ENCODE measurements at places on chromosomes 5 and 9.
A peak's percentile ranks its signal among the peaks of the same experiment; 100 is the strongest.

DNA sequence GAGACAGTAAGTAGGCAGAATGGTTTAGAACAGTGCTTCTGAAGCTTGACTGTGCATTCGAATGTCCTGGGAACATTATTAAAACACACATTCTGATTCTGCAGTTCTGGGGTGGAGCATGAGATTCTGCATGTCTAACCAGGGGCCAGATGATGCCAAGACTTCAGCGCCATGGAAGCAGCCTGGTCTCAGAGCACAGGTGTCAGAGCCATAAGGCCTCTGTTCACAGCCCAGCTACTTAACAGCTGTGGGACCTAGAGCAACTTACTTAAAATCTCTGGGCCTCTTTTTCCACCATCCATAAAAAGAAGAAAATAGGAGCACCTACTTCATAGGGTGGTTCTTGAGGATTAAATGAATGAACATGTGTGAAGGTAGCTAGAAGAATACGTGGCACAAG lies 84.0 kb downstream of the GNAQ start:
- DNase-seq = no peak

- no peak for DNase-seq
Measured at GRCh38 chr9:124068251-124068650, 56.7 kb downstream of the LHX2 start.

- no peak for DNase-seq
Measured at GRCh38 chr5:25285136-25285535, 640.4 kb upstream of the CDH10 start.

GRCh38 chr5:126516133-126516532 lies 78.9 kb downstream of the ALDH7A1 start:
- no peak for DNase-seq

GRCh38 chr5:80555099-80555498 lies 15.0 kb downstream of the ANKRD34B start:
- no peak for DNase-seq

GRCh38 chr5:151153766-151154272 lies 3.8 kb downstream of the ANXA6 start:
- DNase-seq = no peak

- DNase-seq = peak; percentile 37
Measured at GRCh38 chr5:79069488-79070349, at the start of the genes BHMT2 and DMGDH. Gene BHMT2, plus strand, starts transcription at chr5:79069767. Its CDS starts 16 bp downstream, at chr5:79069783. Gene DMGDH, minus strand, starts transcription at chr5:79069674. Its CDS starts 54 bp downstream, at chr5:79069620.

DNA sequence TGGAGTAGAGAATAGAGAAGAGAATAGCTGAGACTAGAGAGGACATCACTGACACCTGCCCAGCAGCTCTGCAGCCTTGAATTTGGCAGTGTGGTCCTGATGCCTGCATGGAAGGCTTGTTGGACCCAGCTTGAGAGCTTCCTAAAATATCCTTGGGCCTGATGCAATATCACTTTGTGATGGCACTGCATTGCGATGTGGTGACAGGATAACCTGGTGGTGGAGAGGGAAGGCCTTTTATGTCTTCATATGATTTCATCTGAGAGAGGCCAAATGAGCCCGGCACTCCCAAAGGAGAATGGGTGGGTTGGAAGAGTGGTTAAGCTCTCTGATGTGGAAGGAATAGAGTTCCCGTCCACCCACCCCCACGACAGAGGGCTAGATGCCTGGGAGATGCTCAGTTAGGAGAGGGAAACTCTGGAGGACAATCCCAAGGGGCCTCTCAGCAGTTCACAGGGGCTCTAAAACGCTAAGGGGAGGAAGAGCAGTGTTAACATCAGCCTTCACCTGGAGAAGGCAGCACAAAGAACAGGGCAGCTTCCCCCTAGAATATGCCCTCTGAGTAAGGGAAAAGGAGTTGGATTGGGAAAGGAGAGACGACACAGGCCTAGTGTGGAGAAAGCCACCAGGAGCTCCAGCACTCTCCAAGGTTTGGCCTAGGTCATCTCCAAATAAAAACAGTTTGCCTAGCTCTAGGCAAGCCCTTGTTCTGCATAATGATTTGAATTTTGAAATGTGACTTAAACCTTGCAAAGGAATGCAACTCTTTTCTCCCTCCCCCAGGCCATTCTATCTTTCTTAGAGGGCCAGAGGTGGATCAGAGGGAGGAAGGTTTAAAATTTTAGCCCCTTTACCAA lies 99.8 kb upstream of the SSBP2 start:
- no peak for DNase-seq

DNA sequence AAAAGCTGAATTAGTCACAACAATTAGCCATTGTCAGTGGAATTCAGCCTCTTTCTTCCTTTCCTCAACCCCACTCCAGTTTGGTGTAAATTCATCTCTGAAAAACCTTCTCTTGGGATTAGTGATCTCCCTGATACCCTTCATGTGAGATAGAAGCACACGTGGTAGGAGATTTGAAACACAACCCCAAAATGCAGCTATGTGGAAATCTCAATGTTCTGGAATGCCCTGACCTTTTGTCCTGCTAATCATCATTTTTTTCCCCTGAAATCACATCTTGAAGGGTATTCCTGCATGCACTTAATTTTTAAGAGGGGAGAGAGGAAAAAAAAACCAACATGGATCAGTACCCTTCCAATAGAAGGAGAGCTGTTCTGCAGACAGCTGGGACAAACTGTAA lies 612.6 kb downstream of the EBF1 start:
- DNase-seq = no peak

DNA sequence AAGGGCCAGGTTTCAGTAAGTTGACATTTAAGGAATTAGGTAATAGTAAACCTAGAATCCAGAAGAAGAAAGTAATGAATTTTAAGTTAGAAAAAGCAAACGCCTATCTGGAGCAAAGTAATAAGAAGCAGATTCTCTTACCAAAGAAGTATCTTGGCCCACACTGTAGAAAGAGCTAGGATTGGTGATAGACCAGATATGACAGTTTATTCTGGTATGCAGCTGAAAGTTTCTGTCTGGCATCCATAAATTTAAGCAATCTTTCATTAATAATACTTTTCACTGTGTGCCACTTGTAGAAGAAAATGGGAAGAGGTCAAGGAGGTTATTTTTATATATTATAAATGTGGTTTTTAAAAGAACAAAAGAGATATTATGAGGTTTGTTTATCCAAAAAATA lies 3.0 kb downstream of the RECK start:
- DNase-seq = no peak

DNA sequence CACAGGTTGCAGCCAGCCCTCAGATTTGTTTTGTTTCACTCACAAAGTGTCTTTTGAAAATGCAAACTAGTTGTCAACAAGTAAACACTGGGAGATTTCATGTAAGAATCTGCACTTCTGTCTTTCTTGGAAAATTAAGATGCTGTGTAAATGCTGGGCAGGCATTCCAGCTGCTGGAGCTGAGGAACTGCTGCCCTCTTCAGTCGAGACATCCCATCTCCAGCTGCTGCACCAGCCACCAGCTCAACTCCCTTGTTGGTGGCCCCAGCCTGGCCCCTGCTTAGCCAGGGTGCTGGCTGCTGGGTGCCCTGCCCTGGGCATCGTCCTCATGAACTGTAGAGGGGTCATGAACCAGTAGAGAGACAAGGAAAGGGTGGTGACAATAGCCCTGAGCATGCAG lies 33.1 kb upstream of the AFAP1L1 start:
- no peak for DNase-seq

DNA sequence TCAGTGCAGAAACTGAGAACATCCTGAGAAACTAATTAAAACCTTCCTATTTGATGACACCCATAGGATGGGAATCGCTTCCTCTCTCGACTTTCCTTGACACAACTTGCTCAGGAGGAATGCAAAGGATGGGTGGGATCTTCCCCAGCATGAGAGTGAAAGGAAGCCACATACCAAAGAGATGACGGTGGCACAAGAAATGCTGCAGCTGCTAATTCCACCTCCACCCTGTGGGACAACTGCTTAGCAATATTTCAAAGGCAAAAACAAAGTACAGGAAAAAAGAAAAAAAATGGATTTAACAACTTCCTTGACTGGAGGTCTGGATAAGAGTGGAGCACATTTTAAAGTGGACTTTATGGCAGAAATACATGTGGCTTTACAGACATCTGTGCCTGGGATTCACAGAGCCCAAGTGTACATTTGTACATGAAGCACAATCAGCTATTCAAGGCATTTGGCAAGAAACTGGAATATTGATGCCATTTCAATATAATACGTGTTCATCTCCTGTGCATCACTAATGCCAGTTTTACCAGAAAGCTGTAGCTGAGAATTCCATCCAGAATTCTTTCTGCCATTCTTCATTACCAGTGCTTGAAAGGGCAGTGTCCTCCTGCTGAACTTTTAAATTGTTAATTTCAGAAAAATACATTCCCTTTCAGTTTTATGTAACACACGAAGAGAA lies 359.2 kb upstream of the ACTBL2 start:
- no peak for DNase-seq

- DNase-seq = no peak
Measured at GRCh38 chr5:91016322-91016721, 366.8 kb downstream of the ARRDC3 start.

DNA sequence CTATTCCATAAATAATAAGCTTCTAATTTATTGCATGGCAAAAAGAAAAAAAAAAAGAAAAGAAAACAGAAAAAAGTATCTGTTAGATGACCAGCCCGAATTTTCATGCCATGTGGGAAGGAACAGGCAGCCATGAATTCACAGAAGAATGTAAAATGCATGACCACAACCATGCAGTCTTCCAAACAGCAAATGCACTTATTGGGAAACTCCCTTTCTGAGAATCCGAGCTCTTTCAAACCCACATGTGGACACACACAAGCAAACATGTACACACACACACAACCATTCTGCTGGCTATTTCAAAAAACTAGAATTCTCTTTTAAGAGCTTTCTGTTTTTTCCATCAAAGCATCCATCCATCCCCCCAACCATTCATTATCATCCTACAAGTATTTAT lies 236.1 kb downstream of the DNAH5 start:
- DNase-seq = no peak

GRCh38 chr9:87378676-87379075 lies 119.0 kb upstream of the DAPK1 start:
- no peak for DNase-seq

DNA sequence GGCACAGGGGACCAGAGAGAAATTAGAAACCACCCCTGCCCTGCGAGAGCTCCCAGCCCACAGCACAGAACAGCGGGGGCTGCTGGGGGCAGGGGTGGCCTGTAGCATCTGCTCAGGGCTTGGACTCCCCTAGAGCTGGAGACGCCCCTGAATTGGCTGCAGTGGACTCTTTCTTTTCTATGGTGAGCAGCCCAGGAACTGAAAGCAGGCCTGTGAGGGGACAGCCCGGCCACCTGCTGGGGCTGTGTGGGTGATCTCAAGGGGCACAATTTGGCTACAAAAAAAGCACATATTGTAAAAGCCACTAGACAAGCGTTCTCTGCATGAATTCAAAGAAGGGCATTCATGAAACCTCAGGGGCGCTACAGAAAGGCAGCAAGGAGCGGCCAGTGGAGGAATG lies 57.5 kb upstream of the ICE1 start:
- no peak for DNase-seq

DNA sequence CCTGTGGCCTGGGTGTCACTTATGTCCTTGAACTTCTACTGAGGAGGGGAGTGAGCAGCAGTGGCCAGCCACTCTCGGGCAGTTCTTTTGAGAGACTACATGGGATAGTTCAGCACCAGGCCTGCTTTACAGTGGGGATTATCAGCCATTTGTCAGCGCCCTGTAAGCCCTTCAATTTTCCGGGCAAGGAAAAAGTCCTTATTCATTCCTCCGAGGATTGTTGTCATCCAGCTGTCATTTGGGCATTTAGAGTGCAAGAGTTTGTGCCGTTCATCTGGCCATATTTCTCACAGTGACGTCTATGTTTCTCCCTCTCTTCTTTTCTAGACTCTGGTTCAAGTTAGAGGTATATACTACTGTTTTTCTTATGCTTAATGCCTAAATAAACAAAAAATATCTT lies 172.8 kb downstream of the TLE4 start:
- no peak for DNase-seq

GRCh38 chr5:16600397-16600796 lies 16.4 kb downstream of the RETREG1 start:
- peak; percentile 37 for DNase-seq

- no peak for DNase-seq
Measured at GRCh38 chr5:152978141-152978835, 512.2 kb upstream of the GRIA1 start.

DNA sequence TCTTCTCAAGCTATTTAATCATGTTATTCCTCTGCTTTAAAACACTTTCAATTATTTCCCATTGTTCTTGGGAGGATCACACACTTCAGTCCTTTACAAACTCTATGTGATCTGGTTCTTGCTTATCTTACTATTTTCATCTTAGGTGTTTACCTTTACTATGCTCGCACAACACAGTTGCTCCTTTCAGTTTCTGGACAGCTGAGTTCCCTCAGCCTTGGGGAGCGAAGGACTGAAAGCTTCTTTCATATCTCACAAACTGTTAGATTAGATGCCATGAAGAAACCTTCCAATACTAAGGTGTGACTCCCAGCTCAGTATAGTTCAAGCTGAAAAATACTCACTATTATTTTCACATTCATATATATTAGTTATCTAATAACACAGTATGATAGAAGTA lies 117.9 kb downstream of the CDC42SE2 start:
- DNase-seq = no peak

DNA sequence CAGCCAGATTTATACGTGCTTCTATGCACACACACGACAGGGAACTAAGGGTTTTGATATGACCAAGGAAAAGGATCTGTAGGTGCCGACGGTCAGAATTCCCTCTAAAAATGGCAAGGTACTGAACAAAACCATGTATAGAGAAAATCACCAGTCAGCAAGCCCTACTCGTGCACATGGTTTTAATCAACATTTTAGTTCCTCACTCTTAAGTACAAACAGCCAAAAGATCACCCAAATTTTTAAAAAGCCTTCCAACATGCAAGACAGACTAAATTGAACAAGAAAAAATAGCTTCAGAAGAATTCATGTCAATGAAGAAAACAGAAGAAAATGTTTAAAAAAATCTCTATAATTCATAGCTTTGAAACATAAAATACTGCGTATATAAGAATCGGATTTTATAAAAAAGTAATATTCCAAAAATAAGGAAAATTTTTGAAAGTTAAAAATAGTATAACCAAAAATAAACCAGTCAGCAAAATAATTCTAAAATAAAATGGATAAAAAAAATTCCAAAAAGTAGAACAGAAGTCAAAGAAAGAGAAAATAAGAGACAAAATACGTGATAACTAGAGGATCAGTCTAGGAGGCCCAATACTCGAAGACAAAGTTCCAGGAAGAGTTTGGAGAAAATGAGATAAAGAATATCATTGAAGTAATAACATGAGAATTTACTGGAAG lies 43.0 kb upstream of the KCNV2 start:
- DNase-seq = no peak

- no peak for DNase-seq
Measured at GRCh38 chr9:72313507-72313906, 51.5 kb downstream of the ZFAND5 start.

- DNase-seq = peak; percentile 32
Measured at GRCh38 chr9:111038331-111039230, at the start of gene LPAR1. Gene LPAR1, minus strand, starts transcription at chr9:111038470. Its CDS starts 66,353 bp downstream, at chr9:110972117.

DNA sequence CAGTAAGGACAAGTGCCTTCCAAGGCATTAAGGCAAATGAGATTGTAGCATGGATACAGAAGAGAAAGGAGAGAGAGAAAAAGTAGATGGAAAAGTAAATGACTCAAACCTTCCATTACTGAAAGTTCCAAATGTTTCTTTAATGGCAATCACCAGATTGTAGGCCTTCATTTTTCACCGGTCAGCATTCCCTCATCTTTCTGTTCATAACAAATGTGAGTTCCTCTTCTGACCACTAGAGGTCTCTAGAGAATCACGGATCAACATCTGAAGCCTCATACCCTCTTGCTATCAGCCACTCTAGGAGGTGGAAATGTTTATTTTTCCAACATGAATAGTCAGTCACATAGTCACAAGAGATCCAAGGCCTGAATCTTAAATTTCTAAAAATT lies 73.6 kb upstream of the RPS23 start:
- DNase-seq = peak; percentile 82

Data from hematopoietic multipotent progenitor cell treated with erythropoietin and hydrocortisone succinate and interleukin-3 and kit ligand, for 4 days (in vitro differentiated cells).